Prostate gland (tissue), 2 donors: ENCODE measurements at places on chromosomes 1 and 21. TPM values are rescaled to one million over a fixed set of nuclear protein-coding genes. Genes with fewer than 3 reads are reported as not detected.

GRCh38 chr1:193310564-193310963 lies 124.2 kb upstream of the B3GALT2 start:
- DNase-seq: peak; percentile 51

GPR52 gene
- 6.0 TPM for total RNA-seq

DNA sequence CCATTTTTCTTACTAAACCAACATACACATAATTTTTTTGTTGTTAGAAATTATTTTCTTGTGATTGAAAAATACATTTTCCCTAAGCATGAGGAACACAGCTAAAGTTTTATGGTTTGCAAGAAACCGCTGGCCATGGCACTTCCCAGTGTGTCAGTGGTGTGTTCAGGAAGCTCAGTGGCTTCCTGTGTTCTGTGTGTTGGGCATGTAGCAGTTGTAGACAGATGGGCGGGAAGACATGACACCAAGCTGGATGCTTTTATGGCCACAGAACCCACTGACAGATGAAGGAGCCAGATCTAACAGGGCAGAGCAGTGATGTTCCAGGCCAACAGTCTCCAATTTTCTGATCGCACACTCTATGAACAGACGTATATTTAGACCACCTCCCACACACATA lies 119.8 kb downstream of the GALNT2 start:
- no peak for DNase-seq

GRCh38 chr1:174702011-174702410 lies 254.2 kb downstream of the GPR52 start:
- DNase-seq: no peak

GRCh38 chr1:197572169-197572568 lies 203.1 kb downstream of the DENND1B start:
- no peak for DNase-seq

- no peak for DNase-seq
These were observed 104.6 kb downstream of the CACNA1E start for GRCh38 chr1:181587870-181588438.

OSCP1 gene
- 25.6 TPM for total RNA-seq

ARHGAP29 gene
- 27.8 TPM for total RNA-seq

GRCh38 chr21:36494557-36494956 lies 14.6 kb upstream of the CLDN14 start:
- no peak for DNase-seq

AKR7A2 gene
- total RNA-seq: 172 TPM

SPRR3 gene
- total RNA-seq: not detected

DNA sequence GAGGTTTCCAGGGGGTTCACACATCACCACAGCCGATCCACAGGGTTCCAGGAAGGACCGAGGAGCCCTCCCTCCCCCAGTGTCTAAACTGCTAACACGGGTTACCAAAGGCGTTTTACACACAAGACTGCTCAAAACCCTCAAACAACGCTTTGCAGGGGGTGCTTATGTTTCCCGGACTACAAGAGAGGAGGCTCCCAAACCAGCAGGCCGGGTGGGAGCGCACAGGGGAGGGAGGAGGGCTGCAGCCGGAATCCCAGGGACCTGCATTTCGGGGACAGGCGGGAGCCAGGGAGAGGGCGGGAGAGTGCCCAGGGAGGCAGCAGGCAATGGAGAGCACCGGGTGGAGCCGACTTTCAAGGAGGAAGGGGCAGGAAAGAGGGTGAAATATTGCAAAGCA lies 50.8 kb downstream of the ACBD3 start:
- no peak for DNase-seq

- no peak for DNase-seq
These were observed 250.9 kb upstream of the SGIP1 start for GRCh38 chr1:66282891-66283621.

DNA sequence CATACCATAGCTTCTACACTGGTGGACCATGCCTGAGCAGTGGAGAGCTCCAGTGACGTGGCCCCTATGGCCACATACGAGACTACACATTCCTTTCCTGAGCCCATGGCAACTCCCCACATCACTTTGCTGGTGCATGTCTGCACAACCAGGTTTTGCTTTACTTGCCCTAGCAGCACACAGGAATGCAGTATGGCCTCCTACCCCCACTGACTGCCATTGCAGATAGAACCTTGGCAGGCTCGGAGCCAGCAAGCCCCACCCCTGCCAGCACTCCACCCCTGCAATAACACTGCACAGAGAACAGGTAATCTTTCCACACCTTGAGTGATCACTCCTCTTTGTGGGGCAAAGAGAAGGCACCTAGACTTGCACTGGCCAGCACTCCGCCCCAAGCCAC lies 531.9 kb upstream of the CAMK1G start:
- no peak for DNase-seq

DNA sequence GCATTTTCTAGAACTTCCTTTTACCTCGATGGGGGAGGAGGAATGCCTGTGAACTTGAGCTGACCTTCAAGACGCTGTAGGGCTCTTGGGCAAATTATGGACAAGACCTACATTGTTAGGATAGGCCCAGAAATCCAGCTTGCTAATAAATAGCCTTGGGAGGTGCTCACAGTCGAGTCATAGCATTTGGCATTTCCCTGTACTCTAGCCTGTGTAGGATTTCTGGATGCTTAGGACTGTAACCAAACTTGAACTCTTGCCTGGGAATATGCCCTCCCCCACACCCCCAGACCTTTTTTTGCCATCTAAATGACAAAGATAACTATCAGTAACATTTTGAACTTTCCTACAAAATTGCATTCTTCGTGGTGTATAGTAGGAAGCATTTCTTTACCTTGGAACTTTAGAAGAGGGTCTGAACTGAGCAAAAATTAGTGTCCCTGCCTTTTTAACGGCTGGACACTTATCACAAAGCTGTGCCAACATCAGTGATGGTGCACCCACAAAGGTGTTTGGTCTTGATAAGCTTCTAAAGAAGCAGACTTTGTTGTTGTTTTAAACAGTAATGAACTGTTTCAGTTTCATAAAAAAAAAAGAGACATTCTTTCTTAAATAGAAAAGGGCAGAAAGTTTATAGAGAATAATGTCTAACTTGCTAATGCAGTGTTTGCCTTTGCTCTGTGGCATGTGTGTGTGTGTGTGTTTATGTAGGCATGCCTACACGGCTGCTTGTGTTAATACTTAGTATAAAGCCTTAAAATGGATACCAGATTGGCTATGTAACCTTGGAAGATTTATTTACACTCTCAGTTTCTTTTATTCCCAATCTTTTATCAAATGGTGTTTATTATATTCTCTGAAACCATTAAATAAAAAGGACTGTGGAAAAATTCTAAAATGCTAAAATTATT lies 88.2 kb downstream of the NFIA start:
- DNase-seq: no peak

- no peak for DNase-seq
These were observed 14.9 kb upstream of the HMGCS2 start for GRCh38 chr1:119783354-119784185.

DNA sequence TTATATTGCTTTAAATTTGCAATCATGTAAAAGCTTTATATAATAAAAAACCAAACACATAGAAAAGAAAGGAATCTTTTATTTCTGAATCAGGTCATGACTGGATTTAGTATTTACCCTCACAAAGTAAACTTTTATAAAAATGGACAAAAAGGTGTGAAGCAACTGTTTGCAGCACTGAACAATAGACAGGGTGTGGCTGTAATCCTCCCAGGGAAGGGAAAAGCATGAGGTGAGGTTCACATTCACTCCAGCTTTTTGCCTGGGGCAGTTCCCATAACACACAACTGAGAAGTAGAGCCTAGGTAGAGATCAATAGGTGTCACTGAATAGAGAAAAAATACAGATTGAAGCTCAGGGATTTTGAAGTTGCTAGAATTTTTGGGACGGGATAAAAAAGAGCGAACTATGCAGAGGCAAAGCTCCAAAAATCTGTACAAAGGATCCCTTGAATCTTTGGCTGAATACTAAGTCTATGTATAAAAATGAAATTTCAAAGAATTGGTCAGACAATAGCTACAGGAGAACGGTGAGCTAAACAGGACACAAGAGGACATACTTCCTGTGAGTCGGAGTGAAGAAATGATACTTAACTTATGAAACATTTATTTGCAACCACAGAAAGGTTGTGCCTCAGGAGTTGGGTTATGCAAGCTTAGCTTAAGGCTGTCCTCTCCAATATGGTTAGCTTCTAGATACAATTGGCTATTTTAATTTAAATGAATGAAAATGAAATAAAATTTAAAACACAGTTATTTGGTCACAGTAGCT lies 162.0 kb upstream of the ZP4 start:
- DNase-seq: no peak

DNA sequence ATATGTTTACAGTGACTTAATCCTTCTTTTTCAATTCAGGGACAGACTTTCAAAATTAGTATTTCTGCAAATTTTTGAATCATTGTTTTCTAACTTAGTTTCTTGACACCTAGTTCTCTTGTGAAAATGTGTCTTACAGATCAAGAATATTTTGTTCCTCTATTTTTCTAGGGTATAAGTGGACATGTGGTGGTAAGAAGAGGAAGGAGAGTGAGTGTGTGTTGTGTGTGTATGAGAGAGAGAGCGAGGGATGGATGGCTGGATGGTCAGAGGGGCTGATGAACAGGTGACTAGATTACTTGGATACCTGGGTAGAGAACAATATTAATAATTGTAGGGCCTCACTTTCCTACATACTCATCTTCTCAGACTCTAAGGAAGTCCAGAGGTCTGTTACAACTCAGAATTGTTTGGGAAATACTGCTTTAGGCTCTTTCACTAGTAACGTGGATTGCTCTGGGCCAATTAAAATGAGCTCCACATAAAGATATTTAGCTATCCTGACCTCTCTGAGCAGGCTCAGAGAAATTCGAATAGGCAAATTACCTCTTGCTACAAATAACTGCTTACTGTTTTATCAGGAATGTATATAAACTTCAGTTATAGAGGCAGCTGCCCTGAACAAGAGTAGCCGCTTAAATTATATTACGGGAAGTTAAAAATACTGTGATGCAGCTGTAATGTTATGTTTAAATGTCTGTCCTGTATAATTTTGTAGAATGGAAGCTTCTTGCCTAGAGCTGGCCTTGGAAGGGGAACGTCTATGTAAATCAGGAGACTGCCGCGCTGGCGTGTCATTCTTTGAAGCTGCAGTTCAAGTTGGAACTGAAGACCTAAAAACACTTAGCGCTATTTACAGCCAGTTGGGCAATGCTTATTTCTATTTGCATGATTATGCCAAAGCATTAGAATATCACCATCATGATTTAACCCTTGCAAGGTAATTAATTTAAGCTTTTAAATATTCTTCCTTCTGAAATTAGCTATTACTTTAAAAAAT lies 19.7 kb downstream of the GPSM2 start:
- DNase-seq: no peak

DNA sequence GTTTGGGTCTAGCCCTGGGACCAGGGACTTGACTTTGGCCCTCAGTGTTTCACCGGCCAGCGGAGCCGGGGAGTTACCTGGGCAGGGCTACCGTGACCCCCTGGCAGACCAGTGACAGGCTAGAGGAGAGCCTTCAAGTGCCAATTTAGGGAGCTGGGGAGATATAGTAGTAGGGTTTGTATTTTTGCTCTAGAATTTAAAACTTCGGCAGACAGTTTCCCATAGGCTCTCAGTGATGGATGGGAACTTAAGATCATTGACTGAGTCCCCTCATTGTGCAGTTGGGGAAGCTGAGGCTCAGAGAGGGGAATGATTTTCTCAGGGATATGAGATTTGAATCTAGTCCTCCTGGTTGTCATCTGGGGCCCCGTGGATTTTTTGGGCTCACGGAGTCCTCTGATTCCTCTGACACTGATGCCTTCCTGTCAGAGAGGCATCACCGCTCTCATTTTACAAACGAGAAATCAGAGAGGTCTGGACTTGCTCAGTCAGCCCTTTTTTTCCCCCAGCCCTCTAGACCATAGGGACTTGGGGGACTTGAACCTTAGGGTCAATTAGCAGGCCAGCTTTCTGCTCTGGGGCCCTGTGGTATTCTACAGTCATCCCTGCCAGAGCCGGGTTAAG lies 58.3 kb upstream of the ACOT11 start:
- no peak for DNase-seq

DMBX1 gene
- total RNA-seq: not detected

DNA sequence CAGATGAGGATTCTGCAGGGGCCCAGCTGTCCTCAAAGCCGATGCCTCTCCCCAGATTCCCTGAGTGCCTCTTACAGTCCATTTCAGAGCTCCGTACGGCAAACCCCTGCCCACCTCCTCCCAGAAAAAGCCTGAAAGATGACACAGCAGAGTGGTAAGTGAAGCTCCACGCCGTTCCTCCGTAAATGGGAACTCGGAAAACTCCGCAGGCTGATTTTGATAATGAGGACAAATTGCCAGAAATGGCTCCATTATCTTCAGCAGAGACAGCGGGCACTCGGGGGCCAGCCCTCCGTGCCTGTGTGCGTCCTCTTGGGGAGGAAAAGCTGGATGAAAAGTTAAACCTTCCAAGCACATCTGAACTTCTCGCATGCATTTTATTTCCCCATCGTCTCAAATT lies 81.1 kb downstream of the NPHP4 start:
- no peak for DNase-seq

GRCh38 chr21:14499316-14499715 lies 46.8 kb downstream of the SAMSN1 start:
- DNase-seq: no peak

GRCh38 chr1:55943012-55943411 lies 636.4 kb downstream of the PLPP3 start:
- no peak for DNase-seq

GRCh38 chr1:72075425-72075824 lies 206.9 kb downstream of the NEGR1 start:
- DNase-seq: no peak

DNA sequence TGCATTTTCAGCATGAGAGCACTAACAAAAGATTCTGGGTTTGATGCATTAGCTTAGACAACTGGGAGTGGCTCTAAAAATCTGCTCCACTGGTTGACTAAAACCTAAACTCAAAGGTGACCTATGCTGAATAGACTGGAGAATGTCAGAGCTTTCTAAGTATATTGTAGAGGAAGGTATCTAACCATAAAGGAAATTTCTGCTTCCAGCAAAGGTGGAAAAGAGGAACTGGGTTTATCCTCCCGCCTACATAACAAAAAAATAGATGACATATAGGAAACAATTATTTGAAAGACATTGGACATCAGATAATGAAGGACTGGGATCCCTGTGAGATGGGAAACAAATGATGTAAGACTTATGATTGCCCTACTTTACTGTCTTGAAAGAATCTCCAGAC lies 35.8 kb upstream of the CR2 start:
- no peak for DNase-seq

AIRE gene
- total RNA-seq: not detected

DNA sequence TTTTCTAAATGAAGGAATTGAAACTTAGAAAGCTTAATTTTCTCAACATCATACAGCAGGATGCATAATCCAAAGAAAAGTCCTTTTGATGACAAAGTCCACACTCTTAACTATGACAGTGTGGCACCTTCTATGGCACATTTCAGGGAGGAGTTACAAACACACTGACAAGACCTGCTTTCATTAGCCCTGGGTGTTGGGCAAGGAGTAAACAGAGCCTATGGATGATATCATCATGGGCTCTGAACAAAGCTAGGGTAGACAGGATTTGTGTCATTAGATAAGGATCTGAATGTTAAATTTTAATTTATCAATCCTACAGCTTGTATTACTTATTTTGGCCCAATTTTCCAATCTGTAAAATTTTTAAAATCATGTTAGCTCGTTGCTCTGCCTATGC lies 62.6 kb upstream of the DENND1B start:
- DNase-seq: no peak

- DNase-seq: no peak
These were observed 605.8 kb upstream of the ADAMTS5 start for GRCh38 chr21:27572696-27573095.

GRCh38 chr21:45988366-45989347 lies 7.1 kb downstream of the COL6A1 start:
- DNase-seq: no peak

GRCh38 chr1:39646232-39647081 lies 7.0 kb upstream of the HEYL start:
- DNase-seq: no peak
